CD4-positive, CD25-positive, alpha-beta regulatory T cell (primary cell): ENCODE measurements at places on chromosomes 2 and 18.

DNA sequence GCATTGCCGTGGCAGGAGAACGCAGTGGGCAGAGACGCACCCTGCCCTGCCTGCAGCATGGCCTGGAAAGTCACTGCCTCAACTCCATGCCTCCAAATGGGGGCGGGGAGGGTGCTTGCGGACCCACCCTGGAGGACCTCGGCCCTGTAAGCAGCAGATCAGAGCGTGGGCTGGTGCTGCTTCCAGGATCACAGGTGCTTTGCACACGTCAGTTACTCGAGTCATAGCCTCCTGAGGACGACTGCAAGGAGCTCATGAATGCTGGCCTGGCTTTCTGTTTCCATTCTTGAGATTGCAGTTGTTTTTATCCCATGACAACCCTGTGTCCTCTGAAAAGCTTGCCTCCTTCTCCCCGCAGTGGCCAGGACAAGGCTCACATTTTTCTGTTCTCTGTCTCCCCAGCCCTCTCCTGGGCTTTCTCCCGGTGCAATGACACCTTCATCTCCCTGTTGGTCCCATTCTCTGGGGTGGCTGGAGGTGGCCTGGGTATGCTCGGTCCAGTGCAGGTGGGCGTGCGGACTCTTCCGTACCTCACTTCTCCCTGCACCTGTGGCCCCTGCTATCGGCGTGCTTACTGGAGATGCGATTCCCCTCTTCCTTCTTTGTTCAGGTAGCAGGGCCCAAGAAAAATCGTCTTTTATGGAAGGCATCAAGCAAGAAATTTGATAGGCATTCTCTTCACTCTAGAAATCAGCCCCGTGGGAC is 208.0 kb downstream of the GBX2 start:
- DNase-seq = no peak

- no peak for DNase-seq
Measured at GRCh38 chr2:24724111-24724775, 68.9 kb downstream of the PTRHD1 start.

- DNase-seq = no peak
Measured at GRCh38 chr2:215290980-215291599, 20.8 kb upstream of the ATIC start.

- no peak for DNase-seq
Measured at GRCh38 chr2:206211657-206212255, 52.1 kb downstream of the EEF1B2 start.

GRCh38 chr2:36698993-36699392 is 2.5 kb downstream of the VIT start:
- no peak for DNase-seq

GRCh38 chr2:95079199-95079683 is 42.4 kb downstream of the MRPS5 start:
- DNase-seq = peak; percentile 56

GRCh38 chr2:7706791-7707190 is 789.6 kb downstream of the RNF144A start:
- DNase-seq = no peak

DNA sequence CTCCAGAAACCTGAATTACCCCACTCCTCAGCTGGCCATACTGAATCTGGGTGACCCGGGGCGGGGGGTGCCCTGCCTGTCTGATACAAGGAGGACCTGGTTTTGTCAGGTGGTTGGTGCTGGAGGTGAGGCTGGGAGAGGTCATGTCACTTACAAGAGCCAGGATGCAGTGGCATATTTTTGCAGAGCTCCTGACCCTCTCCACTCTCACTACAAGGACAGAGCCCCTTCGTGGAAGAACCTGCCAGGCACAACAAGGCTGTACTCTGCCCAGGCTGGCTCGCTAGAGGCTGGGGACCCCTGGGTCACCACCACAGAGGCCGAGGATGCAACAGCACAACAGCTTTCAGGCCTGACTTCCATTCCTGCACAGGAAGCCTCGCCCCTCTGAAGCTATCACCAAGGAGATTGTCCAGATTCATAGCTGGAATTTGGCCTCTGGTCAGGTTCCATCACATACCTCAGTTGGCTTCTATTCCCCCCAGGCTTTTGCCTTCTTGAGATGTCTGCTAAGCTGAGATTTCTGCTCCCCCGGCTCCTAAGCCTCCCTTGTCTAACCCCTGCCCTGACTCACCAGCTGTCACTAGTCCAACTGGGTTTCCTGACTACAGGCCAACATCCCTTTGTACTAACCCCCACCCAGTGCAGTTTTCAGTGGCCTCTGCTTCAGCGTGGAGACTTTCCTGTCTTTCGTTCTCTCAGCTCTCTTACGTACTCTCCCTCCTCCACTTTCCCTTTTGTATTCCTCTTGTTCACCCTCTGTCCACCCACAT is 132.5 kb upstream of the EPAS1 start:
- DNase-seq = no peak

DNA sequence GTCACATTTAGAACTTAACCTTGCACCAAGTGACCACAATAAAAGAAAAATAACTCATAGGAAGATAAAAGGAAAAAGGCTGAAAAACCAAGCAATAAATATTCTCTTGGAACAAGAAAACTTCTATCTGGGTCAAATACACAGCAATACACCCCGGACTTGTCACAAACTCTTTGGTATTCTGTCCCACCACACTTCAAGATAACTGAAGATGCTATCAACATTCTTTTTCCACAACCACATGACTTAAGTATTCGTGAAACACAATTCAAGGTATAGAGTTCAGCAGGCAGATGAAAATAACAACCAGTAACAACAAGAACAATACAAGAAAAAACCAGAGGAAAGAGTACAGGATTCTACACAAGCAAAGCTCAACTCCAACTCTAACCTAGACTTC is 18.0 kb downstream of the MBD2 start:
- DNase-seq = no peak

GRCh38 chr2:239118264-239118663 is 270.4 kb downstream of the TWIST2 start:
- no peak for DNase-seq

GRCh38 chr2:114442510-114442909 is at the start of gene DPP10:
Gene DPP10, plus strand, starts transcription at chr2:114442641.
- DNase-seq = no peak

- DNase-seq = no peak
Measured at GRCh38 chr2:154699575-154699930, 1.1 kb downstream of the KCNJ3 start.

- DNase-seq = no peak
Measured at GRCh38 chr2:231395188-231396057, at the start of gene B3GNT7. Gene B3GNT7, plus strand, starts transcription at chr2:231395710. Its CDS starts 94 bp downstream, at chr2:231395804.

DNA sequence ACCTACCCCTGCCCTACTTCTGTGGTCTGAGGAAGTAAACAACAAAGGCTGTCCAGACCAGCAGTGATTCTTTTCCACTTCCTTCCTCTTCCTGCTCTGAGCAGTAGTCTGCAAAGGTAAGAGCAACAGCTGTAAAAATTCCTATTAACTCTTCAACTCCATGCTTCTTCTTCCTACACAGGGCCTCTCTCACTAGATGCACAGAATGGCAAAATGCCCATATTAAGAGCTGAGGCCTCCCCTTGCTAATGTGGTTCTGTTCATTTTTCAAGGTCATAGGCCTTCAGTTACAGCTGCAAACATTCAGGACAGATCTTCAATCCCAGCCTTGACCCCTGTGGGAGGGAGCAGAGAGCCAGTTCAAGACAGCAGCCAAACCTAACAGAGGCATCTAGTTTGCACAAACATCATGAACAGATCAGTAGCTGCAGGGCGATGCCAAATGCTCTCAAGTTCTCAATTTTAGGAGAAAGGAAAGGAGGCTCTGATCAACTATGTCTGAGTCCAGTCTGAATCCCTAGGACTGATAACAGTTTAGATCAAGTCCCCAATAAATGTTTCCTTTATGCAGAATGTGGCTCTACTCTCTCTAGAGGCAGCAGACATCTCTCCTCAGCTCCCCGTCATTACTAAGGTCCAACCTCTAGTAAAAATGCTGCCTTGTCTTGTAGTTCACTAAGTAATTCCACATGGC is 20.9 kb downstream of the SLC40A1 start:
- no peak for DNase-seq

DNA sequence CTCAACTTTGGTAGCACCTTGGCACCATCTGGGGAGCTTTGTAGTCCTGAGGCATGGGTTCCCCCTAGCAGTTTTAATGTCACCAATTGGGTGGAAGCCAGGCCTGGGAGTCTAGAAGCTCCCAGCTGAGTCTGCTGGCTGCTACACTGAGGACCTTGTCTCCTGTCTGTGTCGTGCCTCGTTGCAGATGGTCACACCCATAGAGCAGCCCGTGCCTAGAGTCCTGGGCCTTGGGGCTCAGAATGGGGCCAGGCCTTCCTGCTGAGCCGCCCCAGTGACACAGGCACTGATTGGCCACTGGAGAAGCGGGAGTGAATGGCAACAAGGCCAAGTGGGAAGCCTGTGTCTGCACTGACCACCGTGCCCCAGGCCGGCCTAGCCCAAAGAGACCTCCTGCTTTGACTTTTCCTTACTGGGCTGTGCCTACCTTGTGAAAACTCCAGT is 113.2 kb downstream of the SH3RF3 start:
- no peak for DNase-seq

DNA sequence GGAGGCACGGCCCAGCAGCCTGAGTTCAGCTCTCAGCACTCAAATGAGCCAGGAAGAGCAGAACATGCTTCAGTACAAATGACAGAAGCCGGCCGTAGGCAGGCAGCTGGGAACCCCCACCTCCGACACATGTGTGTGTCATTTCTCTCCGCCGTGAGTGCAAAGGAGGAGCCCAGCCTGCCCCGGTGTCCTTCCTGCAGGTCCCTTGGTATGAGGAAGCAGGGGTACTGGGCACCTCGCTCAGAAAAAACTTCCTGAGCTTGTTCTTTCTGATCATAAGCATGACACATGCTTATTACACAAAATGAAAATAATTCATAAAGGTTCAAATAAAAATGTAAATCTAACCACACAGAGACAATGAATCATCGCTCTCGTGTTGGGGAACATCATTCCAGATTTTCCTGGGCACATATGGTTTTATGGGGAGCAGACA is 35.3 kb downstream of the KCNF1 start:
- no peak for DNase-seq

DNA sequence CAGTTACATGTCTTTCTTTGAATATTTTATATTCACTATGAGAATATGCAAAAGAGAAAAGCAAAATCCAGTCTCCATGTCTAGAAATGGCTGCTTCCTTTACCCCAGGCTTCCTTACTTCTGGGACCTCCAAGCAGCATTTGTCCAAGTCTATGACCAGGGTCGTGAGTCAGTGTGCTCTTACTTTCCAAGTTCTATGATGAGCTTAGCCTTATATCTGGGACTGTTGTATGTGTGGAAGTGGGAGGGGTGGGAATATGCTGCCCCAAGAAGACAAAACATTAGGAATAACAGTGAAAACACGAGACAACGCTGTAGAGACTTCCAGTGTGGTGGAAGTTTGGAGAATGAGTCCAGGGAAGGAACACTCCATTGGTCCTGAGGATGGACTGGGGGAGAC is 21.2 kb upstream of the CHRNA1 start:
- DNase-seq = no peak

GRCh38 chr2:232525791-232526371 is at the start of gene CHRND:
Gene CHRND, plus strand, starts transcription at chr2:232526160. Its CDS starts 56 bp downstream, at chr2:232526216.
- DNase-seq = no peak

GRCh38 chr18:43775591-43775990 is 498.3 kb upstream of the SYT4 start:
- DNase-seq = no peak

- DNase-seq = no peak
Measured at GRCh38 chr2:151518802-151519201, 109.1 kb downstream of the RIF1 start.

GRCh38 chr2:73291461-73292315 is 1.7 kb downstream of the EGR4 start:
- DNase-seq = no peak

DNA sequence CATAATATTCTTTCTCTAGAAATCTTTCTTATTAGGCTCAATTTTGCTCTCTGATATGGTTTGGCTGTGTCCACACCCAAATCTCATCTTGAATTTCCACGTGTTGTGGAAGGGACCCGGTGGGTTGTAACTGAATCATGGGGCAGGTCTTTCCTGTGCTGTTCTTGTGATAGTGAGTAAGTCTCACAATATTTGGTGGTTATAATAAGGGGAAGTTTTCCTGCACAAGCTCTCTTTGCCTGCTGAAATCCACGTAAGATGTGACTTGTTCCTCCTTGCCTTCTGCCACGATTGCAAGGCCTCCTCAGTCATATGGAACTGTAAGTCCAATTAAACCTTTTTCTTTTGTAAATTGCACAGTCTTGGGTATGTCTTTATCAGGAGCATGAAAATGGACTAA is 73.8 kb downstream of the CAVIN2 start:
- DNase-seq = no peak

DNA sequence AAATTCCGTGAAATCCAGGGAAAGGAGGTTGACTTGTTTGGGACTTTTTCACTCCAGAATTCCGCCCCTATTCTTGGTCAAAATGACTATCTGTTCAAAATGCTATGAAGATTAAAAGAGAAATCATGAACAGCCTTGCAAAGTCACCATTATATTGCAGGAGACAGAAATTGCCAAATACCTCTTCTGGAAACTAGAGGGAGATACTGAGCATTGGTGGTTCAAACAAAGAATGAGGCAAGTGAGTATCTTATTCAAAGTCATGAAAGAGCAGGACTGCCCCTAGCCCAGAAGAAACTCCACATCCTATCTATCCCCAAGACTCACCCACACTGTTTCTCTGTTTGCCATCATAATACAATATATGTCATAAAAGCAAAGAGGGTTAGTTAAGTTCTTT is 862.3 kb upstream of the POU3F3 start:
- DNase-seq = no peak

DNA sequence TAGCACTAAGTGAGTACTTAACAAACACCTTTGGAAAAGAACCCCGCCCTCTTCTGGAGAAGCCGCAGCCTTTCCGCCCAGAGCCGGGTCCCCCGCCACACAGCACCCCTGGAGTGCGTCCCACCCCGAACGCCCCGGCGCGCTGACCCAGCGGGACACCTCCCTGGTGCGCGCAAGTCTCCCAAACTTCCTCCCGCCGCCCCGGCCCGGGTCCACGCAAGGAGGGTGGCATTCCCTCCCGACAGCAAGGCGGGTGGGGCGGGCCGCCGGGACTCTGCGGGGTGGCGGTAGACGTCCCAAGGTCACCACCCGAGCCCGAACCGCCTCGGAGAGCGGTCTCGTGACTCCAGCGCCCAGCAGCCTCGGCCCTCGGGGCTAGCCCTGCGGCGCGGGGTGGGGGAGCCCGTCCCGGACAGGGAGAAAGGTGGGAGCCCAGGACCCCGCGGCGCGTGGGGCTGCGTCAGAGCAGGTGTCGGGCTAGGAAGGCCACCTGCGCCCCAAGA is 598 bp downstream of the CCDC93 start:
- peak; percentile 27 for DNase-seq

DNA sequence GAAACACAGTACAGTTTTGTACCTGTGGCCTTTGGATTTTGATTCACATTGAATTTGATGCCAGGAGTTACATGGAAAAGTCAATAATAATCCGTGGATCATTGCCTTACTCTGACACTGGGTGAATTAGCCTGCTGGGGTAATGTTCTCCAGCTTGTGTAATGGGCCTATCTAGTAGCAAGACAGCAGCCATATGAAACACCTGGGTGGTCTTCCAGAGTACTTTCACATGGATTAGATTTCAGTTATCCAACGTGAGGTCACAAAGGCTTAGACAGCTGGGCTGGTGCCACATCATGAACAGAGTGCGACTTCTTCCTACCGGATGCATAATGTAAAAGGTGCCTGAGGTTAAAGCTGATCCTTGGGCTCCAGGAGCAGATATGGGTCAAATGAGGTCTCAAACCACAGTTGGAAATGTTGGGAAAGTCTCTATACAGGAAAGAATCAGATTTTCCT is 486.8 kb downstream of the PARD3B start:
- DNase-seq = no peak
